ENCODE measurements at places on chromosomes 3 and 15.

- H3K4me3 ChIP-seq: no peak overlapping the region
- H3K27me3 ChIP-seq: peaks cover 39% of the 10 kb centered on the region
- H3K27ac ChIP-seq: no peak overlapping the region
- no peak for DNase-seq
These were observed 2.8 kb upstream of the INSYN1 start for GRCh38 chr15:73755946-73756345.

- H3K4me1 ChIP-seq: peaks cover 8% of the 10 kb centered on the region
- H3K36me3 ChIP-seq: no peaks in the 10 kb centered on the region
- DNase-seq: no peak
- H3K4me3 ChIP-seq: no peak overlapping the region
- no peak overlapping the region for H3K27ac ChIP-seq
- H3K27me3 ChIP-seq: no peaks in the 10 kb centered on the region
These were observed 22.7 kb downstream of the EBLN2 start for GRCh38 chr3:73084170-73084569.

GRCh38 chr15:80667936-80668335 is 27.2 kb upstream of the ABHD17C start:
- H3K4me1 ChIP-seq: no peaks in the 10 kb centered on the region
- DNase-seq: no peak
- no peak overlapping the region for H3K4me3 ChIP-seq
- H3K27me3 ChIP-seq: peaks cover 48% of the 10 kb centered on the region
- no peak overlapping the region for H3K27ac ChIP-seq
- no peaks in the 10 kb centered on the region for H3K36me3 ChIP-seq

GRCh38 chr3:66390013-66390412 is 110.8 kb downstream of the LRIG1 start:
- peaks cover 42% of the 10 kb centered on the region for H3K36me3 ChIP-seq
- no peaks in the 10 kb centered on the region for H3K27me3 ChIP-seq

DNA sequence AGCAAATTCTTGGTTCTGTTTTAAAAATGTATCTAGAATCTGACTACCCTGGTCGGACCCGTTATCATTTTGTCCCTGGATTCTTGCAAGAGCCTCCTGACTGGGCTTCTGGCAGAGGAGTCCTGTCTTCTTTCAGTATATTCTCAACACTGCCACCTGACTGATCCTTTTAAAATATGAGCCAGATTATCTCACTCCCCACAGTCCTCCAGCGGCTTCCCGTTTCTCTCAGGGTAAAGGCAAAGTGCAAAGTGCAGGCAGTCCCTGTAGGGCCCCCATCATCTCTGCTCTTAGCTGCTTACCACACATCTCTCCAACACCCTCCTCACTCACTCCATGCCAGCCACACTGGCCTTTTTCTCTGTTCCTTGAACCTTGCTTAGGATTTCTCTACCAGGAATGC is 28.4 kb downstream of the CRTC3 start:
- no peaks in the 10 kb centered on the region for H3K27me3 ChIP-seq
- peaks cover 30% of the 10 kb centered on the region for H3K4me1 ChIP-seq
- H3K4me3 ChIP-seq: no peak overlapping the region
- no peak for DNase-seq

DNA sequence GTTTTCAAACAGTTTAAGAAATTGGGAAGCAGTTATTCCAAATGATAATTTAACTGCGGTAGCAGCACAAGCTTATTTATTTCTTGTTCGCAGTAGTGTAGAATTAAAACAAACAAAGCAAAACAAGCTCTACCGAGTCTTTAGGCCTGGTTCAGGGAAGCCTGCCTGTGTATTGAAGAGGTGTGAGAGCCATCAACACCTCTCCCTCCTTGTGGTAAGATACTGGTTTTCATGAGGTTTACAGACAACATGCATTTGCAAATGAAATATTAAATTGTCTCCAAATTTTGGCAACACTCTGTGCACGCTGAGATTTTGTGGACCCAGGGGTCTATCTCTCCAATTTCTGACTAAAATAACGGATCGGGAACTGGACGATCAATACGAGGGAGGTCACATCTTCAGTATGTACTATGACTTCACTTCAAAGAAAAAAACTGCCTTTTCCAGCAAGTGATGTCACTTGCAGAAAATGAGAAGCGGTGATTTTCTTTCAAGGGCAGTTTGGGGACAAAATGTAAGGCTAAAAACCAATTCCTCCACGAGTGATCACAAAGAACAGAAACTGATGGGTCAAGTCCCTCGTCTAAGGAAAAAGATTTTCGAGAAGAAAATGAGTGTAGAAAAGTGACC is 721 bp downstream of the ATR start:
- no peaks in the 10 kb centered on the region for H3K27me3 ChIP-seq
- peak overlapping the region; percentile 96 for H3K4me3 ChIP-seq

DNA sequence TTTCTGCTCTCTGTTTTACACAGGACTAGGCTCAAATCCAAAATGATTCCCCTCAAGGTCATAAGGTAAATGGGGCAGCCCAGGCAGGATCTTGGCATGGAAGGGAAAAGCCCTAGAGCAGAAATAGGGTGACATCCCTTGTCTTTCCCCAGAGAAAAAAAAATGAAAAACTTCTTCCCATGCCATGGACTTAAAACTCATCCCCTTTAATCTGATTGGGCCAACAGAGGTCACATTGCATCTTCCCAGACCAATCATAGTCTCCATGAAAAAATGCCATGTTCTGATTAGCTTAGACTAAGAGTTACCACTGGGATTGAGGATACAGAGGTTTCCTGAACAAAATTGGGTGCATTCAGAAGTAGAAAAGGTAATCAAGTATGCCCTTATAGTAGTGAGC is 241.3 kb upstream of the LRTM1 start:
- H3K4me3 ChIP-seq: no peak overlapping the region
- H3K36me3 ChIP-seq: peaks cover 3% of the 10 kb centered on the region
- no peak for DNase-seq
- no peaks in the 10 kb centered on the region for H3K4me1 ChIP-seq
- H3K27me3 ChIP-seq: no peaks in the 10 kb centered on the region

- no peak overlapping the region for H3K27ac ChIP-seq
- no peaks in the 10 kb centered on the region for H3K4me1 ChIP-seq
- H3K36me3 ChIP-seq: no peaks in the 10 kb centered on the region
These were observed 196.8 kb upstream of the MBNL1 start for GRCh38 chr3:152071924-152072323.

- DNase-seq: no peak
- no peak overlapping the region for H3K4me3 ChIP-seq
- H3K27ac ChIP-seq: no peak overlapping the region
- peaks cover 49% of the 10 kb centered on the region for H3K36me3 ChIP-seq
- no peaks in the 10 kb centered on the region for H3K27me3 ChIP-seq
- H3K4me1 ChIP-seq: no peaks in the 10 kb centered on the region
These were observed 50.7 kb downstream of the MAP6D1 start for GRCh38 chr3:183774631-183775030.

DNA sequence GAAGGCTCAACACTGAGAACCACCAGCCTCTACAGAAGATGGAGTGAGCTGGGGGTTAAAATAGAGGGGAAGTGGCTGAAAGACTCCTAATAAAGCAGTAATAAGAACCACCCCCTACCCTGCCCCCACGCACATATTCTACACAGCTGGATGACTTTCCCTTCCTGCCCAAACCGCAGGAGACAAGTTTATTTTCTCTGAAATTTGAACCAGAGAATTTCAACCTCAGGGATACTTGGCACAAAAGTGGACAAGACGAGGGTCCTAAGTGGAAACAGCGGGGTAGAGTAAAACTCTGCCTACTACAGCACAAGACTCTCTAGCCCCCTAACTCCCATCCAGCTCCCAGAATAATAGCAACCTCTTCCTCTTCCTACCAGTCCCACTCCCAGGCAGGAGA is 28.4 kb downstream of the USF3 start:
- H3K27me3 ChIP-seq: no peaks in the 10 kb centered on the region
- no peak overlapping the region for H3K4me3 ChIP-seq
- no peak overlapping the region for H3K27ac ChIP-seq
- H3K4me1 ChIP-seq: peaks cover 9% of the 10 kb centered on the region

DNA sequence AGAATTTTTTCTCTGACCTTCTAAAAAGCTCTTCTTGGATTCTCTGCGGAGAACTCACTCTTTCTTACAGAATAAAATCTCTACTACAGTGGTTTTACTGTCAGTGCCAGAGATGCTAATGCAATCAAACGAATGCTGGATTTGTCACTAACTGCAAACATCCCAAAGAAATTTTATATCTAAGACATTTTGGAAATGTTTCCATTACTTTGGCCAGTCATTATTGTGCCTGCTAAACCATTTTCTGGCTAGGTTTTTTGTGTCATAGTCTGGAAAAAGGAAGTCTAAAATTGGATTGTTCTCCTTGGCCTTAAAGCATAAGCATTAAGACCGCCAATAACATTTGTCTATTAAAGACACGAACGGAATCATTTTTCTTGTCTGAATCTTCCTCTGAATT is 54.0 kb downstream of the PLOD2 start:
- no peaks in the 10 kb centered on the region for H3K36me3 ChIP-seq
- H3K27me3 ChIP-seq: no peaks in the 10 kb centered on the region
- H3K27ac ChIP-seq: no peak overlapping the region
- no peaks in the 10 kb centered on the region for H3K4me1 ChIP-seq
- H3K4me3 ChIP-seq: no peak overlapping the region

GRCh38 chr3:27616031-27616430 is 106.1 kb downstream of the EOMES start:
- no peaks in the 10 kb centered on the region for H3K27me3 ChIP-seq
- H3K36me3 ChIP-seq: peaks cover 3% of the 10 kb centered on the region

DNA sequence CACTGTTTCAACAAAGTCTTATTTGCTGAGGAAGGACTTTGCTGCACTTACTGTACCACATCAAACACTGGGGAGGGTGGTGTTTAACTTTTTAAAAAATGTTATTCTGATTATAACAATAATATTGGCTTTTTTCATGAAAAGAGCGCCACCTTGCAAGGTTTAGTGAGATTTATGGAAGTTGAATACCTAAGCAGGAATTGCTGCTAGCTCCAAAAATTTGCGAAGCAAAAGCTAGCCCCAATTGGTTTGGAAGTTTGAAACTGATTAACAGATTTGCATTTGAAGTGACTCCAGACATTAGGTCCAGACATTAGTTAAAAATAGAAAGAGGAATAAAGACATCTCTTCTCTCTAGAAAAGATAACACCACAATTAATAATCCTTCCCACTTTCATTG is 6.7 kb downstream of the ZIC1 start:
- peaks cover 12% of the 10 kb centered on the region for H3K4me1 ChIP-seq
- DNase-seq: no peak
- no peak overlapping the region for H3K27ac ChIP-seq
- H3K4me3 ChIP-seq: no peak overlapping the region
- H3K36me3 ChIP-seq: no peaks in the 10 kb centered on the region

- H3K4me1 ChIP-seq: peaks cover 81% of the 10 kb centered on the region
- H3K27ac ChIP-seq: peak overlapping the region; percentile 98
- peak; percentile 73 for DNase-seq
- peaks cover 46% of the 10 kb centered on the region for H3K36me3 ChIP-seq
- peak overlapping the region; percentile 81 for H3K4me3 ChIP-seq
These were observed 28.4 kb downstream of the CCDC12 start for GRCh38 chr3:46947981-46948791.

- no peak overlapping the region for H3K27ac ChIP-seq
- no peak overlapping the region for H3K4me3 ChIP-seq
- DNase-seq: no peak
- H3K4me1 ChIP-seq: no peaks in the 10 kb centered on the region
- H3K36me3 ChIP-seq: no peaks in the 10 kb centered on the region
- peaks cover 27% of the 10 kb centered on the region for H3K27me3 ChIP-seq
These were observed 284.9 kb downstream of the TLE3 start for GRCh38 chr15:69812861-69813261.

DNA sequence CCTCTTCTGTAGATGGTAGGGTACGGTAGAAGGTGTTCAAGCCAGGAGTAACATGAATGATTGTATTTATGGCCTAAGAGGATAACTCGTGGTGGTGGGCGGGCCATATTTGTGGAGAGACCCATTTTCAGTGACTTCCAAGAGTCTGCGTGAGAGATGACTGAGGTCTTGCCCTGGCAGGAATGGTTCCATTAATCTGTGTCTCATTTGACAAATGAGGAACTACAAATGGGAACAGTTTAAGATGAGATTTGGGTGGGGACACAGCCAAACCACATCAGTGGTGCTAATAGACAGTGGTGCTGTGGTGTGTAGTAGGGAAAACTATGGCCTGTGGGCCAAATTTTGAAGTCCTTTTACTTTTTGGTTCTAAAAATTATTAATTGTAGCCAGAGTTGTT is 47.1 kb downstream of the FLNB start:
- no peak overlapping the region for H3K27ac ChIP-seq
- no peak overlapping the region for H3K4me3 ChIP-seq
- H3K27me3 ChIP-seq: no peaks in the 10 kb centered on the region
- peaks cover 5% of the 10 kb centered on the region for H3K4me1 ChIP-seq
- DNase-seq: no peak
- peaks cover 4% of the 10 kb centered on the region for H3K36me3 ChIP-seq

GRCh38 chr3:152076148-152076547 is 192.6 kb upstream of the MBNL1 start:
- no peak overlapping the region for H3K4me3 ChIP-seq
- H3K36me3 ChIP-seq: no peaks in the 10 kb centered on the region
- H3K27ac ChIP-seq: no peak overlapping the region
- no peaks in the 10 kb centered on the region for H3K27me3 ChIP-seq
- no peak for DNase-seq

DNA sequence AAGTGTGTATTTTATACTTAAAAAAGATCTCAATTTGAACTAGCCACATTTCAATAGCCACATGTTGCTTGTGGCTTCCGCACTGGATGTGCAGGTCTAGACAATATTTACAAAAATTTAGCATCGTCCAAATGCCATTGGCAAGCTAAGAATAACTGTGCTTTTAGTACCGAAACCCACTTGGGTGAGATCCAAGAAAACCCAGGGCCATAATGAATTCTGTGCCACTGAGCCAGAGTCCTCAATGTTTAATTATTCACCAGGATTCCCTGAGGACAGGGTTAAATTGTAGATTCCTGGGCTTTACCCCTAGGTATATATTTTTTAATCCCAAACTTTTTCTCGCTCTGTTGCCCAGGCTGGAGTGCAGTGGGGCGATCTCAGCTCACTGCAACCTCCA is 22.9 kb upstream of the PTPRG start:
- H3K27me3 ChIP-seq: no peaks in the 10 kb centered on the region
- no peak overlapping the region for H3K27ac ChIP-seq
- DNase-seq: no peak
- no peak overlapping the region for H3K4me3 ChIP-seq
